ENCODE measurements at places on chromosomes 6 and 20. TPM values are rescaled to one million over a fixed set of nuclear protein-coding genes. Genes with fewer than 3 reads are reported as not detected.

SPATS1 gene
- not detected for total RNA-seq

SLC17A9 gene
- 5.3 TPM for total RNA-seq

- peaks cover 17% of the 10 kb centered on the region for H3K36me3 ChIP-seq
- peaks cover 22% of the 10 kb centered on the region for H3K4me1 ChIP-seq
- H3K4me3 ChIP-seq, result no peak overlapping the region
- DNase-seq, result no peak
- no peaks in the 10 kb centered on the region for H3K27me3 ChIP-seq
Observed at GRCh38 chr20:16445482-16445881, 127.8 kb downstream of the KIF16B start.

GRCh38 chr6:144177726-144178125, 27.4 kb downstream of the STX11 start:
- H3K27me3 ChIP-seq, result no peaks in the 10 kb centered on the region
- DNase-seq, result no peak
- H3K27ac ChIP-seq, result no peak overlapping the region
- H3K4me1 ChIP-seq, result peaks cover 9% of the 10 kb centered on the region
- H3K4me3 ChIP-seq, result no peak overlapping the region

- H3K4me1 ChIP-seq, result no peaks in the 10 kb centered on the region
- no peak overlapping the region for H3K4me3 ChIP-seq
- DNase-seq, result no peak
- H3K27me3 ChIP-seq, result peaks cover 32% of the 10 kb centered on the region
Observed at GRCh38 chr20:20102716-20103258, 50.5 kb downstream of the CFAP61 start.

Measured in mesothelial cell of epicardium (in vitro differentiated cells).